ENCODE measurements at places on chromosomes 5 and 9.
A peak's percentile ranks its signal among the peaks of the same experiment; 100 is the strongest.

- DNase-seq = no peak
Observed at GRCh38 chr5:101932599-101932998, 363.5 kb downstream of the SLCO4C1 start.

DNA sequence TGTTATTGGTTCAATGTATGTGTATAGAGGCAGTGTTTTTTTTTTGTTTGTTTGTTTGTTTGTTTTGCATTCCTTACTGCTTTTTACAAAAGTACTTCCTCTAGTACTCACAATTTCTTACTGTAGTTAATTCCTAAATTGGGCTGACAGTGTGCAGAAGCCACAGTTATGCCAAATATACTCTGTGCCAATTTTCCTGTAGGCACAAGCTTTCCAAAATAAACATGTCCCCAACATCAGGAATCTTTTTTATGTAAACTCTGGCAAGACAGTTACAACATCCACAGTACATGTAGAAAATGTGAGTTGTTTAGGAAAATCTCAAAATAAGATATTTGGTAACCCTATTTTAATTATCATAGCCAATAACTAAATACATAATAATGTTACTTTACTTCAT lies 161.6 kb upstream of the TSLP start:
- no peak for DNase-seq

DNA sequence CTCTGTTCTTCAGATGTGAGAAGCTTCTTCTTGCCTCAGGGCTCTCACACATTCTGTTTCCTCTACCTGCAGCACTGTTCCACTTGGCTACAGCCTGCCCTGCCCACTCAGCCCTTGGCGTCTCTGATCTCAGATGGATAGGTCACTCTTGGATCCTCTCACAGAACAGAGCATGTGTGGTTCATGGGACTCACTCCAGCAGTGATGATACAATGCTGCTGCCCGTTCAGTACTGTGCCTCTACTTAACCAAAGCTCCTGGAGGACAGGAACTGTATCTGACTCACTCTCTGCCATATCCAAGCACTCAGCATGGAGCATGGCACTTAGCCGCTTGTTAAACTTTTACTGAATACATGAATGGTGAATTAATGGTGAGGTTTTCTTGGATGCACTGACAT lies 3.4 kb upstream of the SPINK4 start:
- DNase-seq = no peak

- no peak for DNase-seq
Observed at GRCh38 chr5:160289356-160289651, 23.1 kb downstream of the CCNJL start.

DNA sequence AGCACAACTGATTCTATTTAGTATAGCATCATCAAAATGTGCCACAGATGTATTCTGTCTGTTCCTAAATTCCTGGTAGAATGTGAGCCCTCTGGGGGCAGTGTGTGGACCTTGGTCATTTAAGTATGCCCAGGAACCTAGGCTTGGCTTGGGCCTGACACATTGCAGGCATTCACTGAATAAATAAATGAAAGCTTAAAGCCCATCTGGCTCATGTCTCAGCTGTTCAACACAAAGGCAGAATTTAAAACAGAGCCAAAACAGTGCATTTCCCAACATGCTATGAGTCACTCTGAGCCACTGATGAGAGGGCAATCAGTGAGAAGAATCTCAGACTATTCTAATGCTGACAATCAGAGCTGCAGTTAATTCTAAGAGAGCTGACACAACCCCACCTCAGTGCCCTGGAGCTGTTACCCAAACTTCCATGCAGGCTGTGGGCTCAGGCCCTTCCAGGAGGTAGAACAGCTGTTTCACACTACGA lies 8.1 kb downstream of the FAM193B start:
- no peak for DNase-seq

- DNase-seq = no peak
Observed at GRCh38 chr5:6606884-6607558, 25.8 kb downstream of the NSUN2 start.

GRCh38 chr5:3031733-3032378 lies 280.4 kb upstream of the IRX2 start:
- DNase-seq = no peak

- no peak for DNase-seq
Observed at GRCh38 chr5:99070362-99070761, 141.6 kb upstream of the CHD1 start.

DNA sequence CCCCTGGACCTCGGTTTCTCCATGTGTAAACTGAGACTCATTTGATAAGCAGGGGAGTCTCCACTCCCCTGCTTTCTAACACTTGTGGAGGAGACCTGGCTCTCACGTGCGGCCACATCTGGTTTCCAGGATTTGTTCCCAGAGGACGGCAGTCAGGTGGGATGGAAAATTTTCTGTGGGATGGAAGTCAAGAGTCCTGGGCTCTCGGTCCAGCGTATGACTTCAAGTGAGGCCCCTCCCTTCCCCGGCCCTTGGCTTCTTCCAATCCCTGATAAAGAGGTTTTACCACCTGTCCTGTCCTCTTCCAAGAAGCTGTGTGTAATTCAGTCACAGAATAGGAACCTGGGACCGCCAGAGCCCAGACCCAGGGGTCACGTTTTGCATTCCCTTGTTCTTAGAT lies 35.0 kb downstream of the TMOD1 start:
- DNase-seq = no peak

- DNase-seq = no peak
Observed at GRCh38 chr9:126354887-126355770, 28.5 kb downstream of the MVB12B start.

GRCh38 chr5:59792983-59793585 lies 100.4 kb downstream of the PDE4D start:
- DNase-seq = no peak

GRCh38 chr5:65548281-65548680 lies 14.7 kb downstream of the CENPK start:
- no peak for DNase-seq

DNA sequence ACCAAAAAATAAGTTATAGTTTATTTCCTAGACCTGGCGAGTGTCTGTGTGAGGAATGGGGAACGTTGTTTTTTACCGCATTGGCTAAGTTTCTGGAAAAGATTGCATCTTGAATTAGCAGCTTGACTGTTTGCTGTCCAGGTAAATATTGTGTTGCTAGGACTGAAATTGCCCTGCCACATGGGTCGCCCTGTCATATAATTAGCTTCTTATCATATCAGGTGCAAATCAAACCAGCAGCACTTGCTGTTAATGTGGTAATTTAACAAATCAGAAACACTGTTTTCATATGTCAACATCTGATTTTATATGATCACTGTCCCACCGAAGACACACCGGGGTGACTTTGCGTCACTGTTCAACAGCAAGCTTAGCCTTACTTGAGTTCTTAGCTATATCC lies 63.7 kb upstream of the ZNF622 start:
- no peak for DNase-seq

DNA sequence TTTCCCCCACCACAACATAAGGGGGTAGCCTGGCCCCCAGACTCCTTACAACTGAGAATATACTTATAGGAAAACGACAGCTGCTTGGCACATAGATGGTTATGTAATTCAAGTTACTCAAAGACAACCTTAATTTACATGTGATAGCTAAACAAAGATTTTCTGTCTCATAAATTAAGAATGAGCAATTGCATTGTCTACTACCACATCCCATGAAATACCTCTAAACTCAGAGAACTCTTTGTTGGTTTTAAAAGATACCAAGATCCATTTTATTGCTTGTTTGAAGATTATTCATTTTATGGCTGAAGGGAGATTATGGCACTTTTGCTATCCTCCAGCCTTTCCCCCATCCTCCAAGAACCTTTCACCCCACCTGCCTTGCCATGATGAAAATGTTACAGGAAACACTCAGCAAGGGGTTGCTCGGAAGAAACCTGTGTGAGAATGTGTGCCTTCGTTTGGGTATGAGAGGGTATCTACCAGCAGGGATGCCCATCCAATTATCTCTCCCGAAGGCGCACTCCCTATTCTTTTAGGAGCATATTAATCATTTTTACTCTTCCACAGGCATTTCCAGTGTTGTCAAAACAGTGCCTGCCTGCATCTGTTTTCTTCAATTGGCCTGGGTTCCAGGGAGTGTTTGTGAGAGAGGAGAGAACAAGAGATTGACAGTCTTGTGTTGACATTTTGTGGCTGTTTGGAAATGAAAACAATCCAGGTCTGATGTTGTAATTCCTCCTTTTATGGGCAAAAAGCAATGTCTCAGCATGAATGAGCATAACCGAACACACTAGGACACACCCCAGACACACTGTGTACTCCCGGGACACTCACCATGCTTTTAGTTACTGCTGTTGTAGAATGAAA lies 208.0 kb upstream of the ANKRD55 start:
- DNase-seq = no peak

GRCh38 chr9:125513303-125513667 lies 193.7 kb downstream of the MAPKAP1 start:
- DNase-seq = no peak

DNA sequence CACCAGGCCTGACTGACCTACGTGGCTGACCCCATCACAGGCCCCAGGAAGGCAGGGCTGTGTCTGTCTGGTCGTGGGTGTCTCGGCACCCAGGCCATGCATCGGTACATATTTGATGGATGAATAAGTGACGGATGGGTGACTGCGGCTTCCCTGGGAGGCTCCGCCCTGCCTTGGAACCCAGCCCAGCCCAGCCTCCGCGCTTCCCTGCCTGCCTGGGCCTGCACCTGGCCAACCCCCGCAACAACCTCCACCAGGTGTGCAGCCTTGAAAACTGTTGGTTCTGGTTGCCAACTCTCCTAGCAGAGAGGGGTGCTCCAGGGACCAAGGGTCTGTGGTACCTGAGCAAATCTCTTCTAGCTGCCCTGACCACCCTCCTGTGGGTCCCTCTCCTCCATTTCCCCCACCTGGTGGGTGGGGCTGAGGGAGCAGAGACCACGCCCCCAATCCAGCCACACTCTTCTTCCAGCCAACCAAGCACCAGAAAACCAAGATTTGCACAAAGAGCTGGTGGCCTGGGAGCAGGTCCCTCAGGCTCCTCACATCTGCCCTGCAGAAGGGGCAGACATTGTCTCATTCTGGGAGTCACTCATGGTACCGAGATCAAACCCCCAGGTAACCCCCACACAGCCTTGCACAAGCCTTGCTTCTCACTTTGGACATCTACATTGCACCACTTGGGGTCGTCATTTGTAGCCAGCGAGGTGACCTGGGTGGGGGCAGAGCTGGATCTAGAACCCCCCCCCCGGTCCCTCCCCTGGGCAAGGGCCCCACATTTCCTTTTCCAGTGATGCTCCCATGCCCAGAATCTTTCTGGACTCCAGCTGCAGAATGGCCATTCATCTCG lies 100.6 kb upstream of the IER5L start:
- no peak for DNase-seq

- DNase-seq = no peak
Observed at GRCh38 chr9:16469184-16469583, 401.3 kb downstream of the BNC2 start.

- DNase-seq = no peak
Observed at GRCh38 chr5:170319301-170319700, 21.7 kb upstream of the LCP2 start.

GRCh38 chr5:154287136-154287535 lies 96.6 kb downstream of the GALNT10 start:
- DNase-seq = no peak

GRCh38 chr5:121797681-121798518 lies 53.8 kb upstream of the FTMT start:
- DNase-seq = no peak

DNA sequence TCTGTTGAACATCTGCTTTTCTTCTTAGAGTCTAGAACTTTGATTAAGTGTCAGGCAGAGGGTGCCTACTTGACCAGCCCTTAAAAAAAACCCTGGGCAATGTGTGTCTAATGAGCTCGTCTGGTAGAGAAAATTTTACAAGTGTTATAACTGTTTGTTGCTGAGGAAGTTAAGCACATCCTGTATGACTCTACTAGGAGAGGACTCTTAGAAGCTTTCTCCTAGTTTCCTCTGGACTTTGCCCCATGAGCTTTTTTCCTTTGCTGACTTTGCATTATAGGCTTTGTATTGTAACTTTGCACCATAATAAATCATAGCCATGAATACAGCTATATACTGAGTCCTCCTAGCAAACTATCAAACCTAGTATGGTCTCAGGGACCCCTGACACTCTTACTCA lies 39.4 kb downstream of the GNG10 start:
- no peak for DNase-seq

DNA sequence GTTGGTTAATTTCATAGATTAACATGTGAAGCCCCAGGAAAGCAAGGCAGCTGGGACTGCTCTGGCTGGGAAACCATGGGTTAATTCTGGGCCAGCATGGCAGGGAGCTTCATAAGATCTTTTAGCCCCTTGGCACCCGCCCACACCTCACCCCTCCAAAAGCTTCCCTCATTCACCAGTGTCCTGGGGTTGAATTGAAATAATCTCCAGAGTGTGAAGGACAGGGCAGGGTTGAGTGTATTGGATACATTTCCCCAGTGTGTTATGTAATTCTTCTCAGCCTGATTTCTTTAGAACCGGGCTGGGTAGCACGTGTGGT lies 19.4 kb downstream of the WNT8A start:
- no peak for DNase-seq

GRCh38 chr9:132857031-132857430 lies 21.1 kb downstream of the AK8 start:
- no peak for DNase-seq

- DNase-seq = peak; percentile 55
Observed at GRCh38 chr9:4315582-4316215, 15.8 kb upstream of the GLIS3 start.

- no peak for DNase-seq
Observed at GRCh38 chr5:34522599-34523386, 133.3 kb upstream of the RAI14 start.

- DNase-seq = no peak
Observed at GRCh38 chr5:33336891-33337636, 103.7 kb upstream of the TARS1 start.

- DNase-seq = no peak
Observed at GRCh38 chr5:18881615-18882014, 1106.4 kb downstream of the CDH18 start.

DNA sequence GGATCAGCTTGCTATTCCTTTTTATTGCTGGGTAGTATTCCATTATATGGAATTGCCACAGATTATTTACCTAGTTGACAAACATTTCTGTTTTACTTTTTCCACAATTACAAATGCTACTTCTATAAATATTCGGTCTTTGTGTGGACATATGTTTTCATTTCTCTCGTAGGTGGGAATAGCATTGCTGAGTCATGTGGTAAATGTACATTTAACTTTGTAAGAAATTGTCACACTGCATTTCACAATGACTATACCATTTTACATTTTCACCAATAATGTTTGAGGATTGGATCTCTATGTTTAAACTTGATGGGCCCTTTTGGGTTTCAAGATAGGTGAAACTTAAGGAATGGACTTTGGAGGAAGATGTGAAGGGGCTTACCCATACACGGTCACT lies 19.7 kb downstream of the RAI14 start:
- no peak for DNase-seq

DNA sequence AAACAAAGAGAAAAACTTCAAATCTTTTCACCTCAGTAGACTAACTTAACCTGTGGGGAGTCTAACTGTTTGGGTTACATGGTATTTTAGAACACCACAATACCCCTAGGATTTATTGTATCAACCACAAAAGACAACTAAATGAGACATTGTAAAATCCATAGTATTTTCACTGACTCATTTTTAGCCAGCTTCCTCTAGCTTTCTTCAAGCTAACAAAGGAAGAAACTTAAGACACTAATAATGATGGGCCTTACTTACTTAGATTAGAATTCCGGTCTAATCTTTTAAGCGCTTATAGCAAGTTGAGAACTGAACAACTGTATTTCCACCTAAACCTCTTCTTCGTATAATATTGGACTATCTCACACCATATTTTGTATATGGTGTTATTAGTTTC lies 529.3 kb downstream of the DMRTA1 start:
- DNase-seq = no peak

- no peak for DNase-seq
Observed at GRCh38 chr9:93184432-93185265, 710 bp downstream of the WNK2 start.

All from stimulated activated CD4-positive, alpha-beta T cell treated with anti-CD3 and anti-CD28 coated beads, TNF-alpha, amount 100 ng/mL, for 4 hours (primary cell).